A549 (cell line): ENCODE measurements at places on chromosomes 12 and 14.

GRCh38 chr12:30988646-30989286 is 62.2 kb downstream of the TSPAN11 start:
- DNase-seq, result no peak

GRCh38 chr12:31772685-31773222 is 43.9 kb upstream of the AMN1 start:
- no peak for DNase-seq

- DNase-seq, result no peak
Observed at GRCh38 chr14:68397822-68398221, 395.0 kb downstream of the ZFP36L1 start.

- no peak for DNase-seq
Observed at GRCh38 chr12:34393086-34393820, 371.0 kb downstream of the ALG10 start.

GRCh38 chr12:65630555-65630954 is 193.7 kb upstream of the HMGA2 start:
- no peak for DNase-seq

DNA sequence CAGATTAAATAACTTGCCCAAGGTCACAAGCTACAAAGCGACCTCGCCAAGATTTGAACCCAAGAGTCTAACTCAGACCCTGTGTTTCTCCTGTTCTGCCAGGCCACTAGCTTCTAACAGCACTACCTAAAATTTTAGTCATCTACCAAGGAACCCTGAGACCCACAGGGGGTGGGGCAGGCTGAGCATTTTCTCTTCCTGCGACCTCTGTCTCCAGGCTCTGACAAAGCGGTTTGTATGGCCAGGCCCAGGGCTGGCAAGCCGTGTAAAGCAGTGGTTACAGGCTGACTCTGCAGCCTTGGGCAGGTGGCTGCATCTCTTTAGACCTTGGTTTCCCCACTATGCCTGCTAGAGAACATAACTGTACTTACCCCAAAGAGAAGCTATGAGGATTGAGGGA is 5.3 kb downstream of the VDR start:
- DNase-seq, result no peak

DNA sequence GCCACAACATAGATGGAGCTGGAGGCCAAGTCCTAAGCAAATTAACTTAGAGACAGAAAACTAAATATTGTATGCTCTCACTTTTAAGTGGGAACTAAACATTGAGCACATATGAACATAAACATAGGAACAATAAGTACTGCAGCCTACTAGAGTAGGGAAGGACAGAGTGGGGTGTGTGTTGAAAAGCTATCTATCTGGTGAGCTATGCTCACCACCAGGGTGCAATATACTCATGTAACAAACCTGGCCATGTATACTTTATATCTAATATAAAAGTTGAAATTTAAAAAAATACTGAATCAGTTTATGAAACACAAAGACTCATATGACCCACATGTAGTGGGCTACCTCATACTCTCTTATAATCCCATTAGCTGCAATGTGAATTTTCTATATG is 1305.0 kb downstream of the LRFN5 start:
- DNase-seq, result peak; percentile 2

DNA sequence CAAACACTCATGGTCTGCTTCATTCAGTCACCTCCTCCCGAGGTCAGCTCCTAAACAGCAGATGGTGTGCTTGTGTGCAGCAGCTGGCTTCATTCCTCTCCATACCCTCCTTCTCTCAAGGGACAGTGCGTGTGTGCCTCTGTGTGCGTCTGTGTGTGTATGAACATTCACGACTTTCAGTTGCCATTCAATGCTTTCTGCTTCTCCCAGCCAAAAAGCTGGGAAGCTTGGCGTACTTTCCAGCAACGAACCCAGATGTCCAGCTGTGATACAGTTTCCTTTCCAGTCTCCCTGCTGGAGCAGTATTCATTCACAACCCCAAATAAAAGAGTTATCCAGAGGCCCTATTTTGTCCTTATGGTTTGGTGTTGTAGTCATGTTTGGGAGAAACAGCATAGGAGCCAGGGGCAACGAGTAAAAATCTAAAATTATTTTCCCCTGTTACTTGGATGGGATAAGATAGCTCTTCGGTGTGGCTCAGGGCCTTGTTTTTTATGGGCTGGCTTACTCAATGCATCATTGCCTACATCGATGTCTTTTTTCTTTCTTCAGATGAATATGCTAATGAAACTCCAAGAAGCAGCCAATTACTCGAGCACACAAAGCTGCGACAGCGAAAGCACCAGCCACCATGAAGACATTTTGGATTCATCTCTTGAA is 379.3 kb downstream of the NAV3 start:
- no peak for DNase-seq

DNA sequence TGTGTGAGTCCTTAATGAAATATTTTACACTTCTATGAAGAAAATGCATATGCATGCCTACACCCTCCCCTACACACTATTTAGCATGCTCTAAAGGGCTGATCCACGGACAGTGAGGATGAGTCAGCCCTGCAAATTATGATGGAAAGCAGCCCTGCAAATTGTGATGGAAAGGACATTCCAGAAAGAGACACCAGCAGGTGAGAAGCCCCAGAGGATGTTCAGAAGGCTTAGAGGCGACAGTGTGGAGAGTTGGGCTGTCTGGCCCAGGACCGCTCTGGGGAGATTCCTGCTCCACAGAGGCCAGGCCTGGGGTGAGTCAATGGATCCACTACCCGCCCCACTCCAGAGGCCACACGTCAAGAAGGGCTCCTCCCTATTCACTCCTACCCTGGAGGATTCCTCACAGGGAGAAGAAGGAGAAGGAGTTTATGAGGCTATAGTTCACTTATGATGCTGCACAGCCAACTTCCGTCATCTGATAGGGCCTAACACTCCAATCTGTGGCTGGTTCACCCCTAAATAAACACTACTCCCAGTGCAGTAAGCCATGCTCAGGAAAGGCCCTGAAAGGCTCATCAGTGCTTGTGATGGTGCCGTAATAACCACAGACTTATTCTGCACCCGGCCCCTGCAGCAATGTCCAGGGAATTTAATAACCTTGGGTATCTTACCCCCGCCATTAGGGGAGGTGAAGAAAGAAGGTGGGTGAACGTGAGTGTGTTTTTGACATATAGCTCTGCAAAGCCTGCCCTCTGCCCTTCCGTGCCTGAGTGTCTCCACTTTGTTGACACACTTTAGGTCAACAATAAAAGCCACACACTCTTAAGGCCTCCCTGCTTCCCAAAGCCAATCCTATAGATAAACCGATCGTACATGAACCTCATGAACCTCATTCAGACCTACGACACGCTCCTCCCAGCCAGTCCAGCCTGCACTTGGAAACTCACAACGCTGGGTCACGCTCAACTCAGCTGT is 46.4 kb downstream of the CLMN start:
- DNase-seq, result no peak

GRCh38 chr12:107610021-107610859 is 75.4 kb upstream of the PWP1 start:
- peak; percentile 58 for DNase-seq

- no peak for DNase-seq
Observed at GRCh38 chr14:105878125-105878524, 351.7 kb downstream of the TMEM121 start.
